Glomerular endothelial cell (primary cell): ENCODE measurements at places on chromosomes 13 and 19. TPM values are rescaled to one million over a fixed set of nuclear protein-coding genes. Genes with fewer than 3 reads are reported as not detected.

Gene CEACAM20
- total RNA-seq, result not detected in 2 replicates

DNA sequence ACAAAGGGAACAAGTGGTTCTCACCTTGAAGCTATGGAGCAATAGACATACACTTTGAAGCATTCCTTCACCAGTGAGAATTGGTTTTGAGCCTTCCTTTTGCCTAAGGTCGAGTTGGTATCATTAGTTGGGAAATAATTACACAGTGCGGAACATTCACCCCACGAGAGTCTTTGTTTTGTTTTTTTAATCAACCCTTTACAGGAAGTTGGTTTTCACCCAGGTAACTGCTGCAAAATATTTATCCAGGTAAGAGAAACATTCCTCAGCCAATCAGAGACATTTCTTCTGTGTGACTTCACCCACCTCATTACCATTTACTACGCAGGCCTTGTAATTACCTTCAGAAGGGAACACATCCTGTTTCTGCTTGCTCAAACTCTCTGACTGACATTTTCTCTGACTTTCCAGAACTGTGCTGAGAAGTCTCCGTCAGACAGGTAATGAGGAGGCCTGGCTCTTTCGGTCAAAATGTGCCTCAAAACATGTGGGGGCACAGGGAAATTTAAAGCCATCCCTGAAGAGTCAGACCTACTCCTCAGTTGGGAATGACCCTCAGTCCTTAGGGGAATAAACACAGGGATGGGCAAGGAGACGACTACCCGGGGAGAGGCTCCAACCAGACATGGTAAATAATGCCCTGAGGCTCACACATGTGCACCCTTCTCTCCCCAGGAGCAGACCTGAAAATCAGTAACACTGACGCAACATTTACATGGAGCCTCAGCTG is 22.7 kb upstream of the SERP2 start:
- DNase-seq, result no peak

Gene MEDAG
- total RNA-seq, result 1.3 and 2.2 TPM in 2 replicates

DNA sequence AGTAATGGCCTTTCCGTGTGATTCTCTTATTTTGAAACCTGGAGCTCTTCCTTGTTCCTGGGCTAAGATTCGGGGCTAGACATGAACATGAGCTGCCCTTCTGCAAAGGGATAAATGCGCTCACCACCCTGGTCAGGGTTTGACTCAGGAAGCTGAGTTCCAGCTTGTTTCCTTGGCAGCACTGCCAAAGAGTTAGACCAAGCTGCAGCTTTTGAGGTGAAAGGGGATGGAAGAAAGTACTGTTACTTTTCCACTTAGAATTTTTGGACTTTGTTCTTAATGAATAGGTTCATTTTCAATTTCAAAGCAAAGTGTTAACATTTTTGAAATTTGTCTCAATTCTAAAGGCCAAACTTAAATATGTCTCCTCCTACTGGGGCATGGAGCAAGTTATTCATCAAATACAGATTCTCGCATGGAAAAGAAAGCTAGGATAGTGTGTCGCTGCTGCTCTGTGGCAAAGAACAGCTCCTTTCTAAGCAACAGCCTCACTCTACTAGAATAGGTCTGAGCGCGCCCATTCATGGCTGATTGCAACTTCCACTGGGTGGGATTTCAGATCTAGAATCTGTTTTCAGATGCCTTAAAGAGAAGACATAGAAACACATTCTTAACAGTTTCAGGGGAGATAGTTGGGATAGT is 2.2 kb downstream of the RGCC start:
- DNase-seq, result no peak

Gene ZNF497
- total RNA-seq, result 0.58 and 1.2 TPM in 2 replicates

Gene KLK10
- not detected in 2 replicates for total RNA-seq

DNA sequence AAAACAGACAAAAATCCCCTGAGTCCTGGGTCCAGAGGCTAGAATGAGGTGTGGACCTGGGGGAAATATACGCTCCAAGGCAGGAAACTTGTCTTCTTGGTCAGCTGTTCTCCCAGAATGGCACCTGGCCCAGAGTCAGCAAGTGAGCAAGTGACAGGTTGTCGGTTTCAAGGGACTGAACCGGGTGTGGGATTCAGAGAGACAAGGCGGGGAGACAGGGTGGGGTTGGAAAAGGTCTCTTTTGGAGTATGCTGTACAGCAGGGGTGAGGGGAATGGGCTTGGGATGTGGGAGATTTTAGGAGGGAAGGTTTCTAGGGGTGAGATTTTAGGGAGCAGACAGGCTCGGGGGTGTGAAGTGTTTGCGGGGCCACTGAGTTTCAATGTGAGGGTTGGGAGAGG is 83.3 kb downstream of the RYR1 start:
- no peak for DNase-seq

GRCh38 chr13:50677687-50678463 is 165.6 kb downstream of the DLEU7 start:
- no peak for DNase-seq

- DNase-seq, result no peak
These were observed 755.5 kb downstream of the SLITRK5 start for GRCh38 chr13:88426661-88427060.

GRCh38 chr13:54196684-54197083 is 1168.1 kb downstream of the OLFM4 start:
- no peak for DNase-seq

DNA sequence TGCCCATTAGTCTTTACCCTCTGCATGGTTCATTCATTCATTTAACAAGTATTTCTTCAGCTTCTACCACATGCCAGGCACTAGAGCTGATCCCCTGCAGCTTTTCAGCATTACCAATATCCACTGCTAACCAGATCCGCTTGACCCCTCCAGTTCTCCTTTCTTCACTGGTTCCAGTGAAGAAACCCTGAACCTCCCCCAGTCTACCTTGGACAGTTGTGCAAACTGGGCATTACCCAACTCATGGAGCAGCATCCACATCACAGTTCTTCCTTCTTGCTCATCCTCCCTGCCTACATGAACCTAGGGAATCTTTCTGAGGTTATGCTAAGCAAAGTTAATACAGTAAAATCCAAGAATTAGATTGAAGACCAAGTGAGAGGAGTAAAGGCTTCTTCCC is 78.7 kb upstream of the SERP2 start:
- DNase-seq, result no peak

DNA sequence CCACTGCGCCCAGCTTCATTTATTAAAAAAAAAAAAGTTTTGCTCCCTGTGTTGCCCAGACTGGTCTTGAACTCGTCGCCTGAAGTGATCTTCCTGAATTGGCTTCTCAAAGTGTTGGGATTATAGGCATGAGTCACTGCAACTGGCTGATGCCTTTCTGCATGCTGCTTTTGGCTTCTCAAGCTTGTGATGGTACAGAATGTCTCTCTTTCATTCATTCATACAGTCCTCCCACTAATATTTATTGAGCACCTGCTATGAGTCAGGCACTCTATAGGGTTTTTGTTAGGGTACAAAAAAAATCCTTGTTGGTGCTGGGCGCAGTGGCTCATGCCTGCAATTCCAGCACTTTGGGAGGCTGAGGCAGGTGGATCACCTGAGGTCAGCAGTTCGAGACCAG is 9.0 kb downstream of the TSPAN16 start:
- no peak for DNase-seq

DNA sequence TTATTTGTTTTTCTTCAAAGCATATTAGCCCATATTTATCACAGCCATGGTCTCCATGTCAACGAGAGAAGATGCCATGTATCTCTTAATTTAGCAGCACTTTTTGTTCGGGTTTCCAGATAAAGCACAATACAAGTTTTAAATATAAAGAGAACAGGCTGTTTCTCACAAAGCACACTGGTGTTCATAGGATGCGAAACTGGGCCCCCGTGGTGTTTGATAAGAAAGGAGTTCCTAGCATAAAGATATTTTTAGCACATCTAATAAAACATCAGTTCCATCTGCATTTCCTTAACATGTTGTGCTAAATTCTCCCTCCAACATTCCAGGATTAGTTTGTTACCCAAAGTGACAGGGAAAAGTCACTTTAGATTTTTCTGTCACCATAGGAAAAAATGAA is 72.4 kb upstream of the EDNRB start:
- no peak for DNase-seq

DNA sequence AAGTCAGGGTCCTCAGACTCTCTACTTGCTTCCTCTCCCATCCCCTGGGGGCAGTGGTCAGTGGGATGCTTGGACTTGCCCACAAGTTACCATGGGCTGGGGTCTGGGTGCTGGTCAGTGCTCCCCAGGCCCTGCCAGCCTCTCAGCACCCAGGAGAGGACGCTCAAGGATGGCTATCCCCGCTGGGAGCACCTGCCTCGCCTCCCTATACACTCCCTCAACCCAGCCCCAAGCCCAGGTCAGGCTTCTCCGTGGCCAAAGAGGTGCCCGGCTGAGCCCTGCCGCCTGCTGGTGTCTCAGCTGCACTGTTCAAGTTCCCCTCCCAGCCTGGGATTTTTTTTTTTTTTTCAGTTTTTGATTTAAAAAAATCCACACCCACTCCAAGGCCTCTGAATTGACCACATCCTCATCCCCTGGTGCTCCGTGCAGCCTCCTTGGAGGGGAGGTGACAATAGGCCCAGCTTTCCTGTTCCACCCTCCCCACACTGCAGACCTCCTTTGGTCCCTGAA is 10.8 kb downstream of the F2RL3 start:
- DNase-seq, result no peak

GRCh38 chr19:12703046-12703445 is 6.6 kb upstream of the FBXW9 start:
- no peak for DNase-seq

DNA sequence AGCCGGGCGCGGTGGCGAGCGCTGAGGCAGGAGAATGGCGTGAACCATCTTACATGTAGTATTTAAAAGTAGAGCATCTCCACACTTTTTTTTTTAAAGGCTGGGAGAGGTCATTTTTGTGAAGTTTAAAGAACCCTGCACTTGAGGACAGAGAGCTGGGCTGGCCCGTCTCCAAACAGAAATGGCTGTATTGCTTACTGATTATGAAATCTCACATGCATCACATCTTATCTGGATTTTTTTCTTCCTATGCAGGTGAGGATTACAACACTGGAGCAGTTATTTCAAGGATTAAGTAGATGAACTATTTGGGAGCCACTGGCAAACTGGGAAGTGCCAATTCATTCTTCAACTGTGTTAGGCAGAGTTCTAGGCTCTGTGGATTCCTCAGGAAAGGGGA is 59.5 kb downstream of the TEX26 start:
- DNase-seq, result no peak

DNA sequence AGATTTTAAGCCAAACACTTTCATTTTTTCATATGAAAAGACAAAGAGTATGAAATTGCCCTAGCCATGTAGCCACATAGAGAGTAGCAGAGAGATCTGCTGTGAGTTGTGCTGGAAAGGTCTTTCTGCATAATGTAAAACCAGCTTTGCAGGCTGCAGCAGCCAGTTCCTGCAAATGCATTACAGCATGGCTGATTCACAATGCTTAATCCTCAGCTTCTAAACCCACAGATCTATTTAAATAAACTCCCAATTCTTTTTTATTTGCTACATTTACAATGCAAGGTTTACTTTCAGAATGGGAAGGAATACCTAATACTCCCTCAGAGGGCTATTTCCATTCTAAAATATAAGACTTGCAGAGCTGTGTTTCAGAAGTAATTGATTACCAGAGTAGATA is 185.6 kb upstream of the STARD13 start:
- DNase-seq, result no peak

DNA sequence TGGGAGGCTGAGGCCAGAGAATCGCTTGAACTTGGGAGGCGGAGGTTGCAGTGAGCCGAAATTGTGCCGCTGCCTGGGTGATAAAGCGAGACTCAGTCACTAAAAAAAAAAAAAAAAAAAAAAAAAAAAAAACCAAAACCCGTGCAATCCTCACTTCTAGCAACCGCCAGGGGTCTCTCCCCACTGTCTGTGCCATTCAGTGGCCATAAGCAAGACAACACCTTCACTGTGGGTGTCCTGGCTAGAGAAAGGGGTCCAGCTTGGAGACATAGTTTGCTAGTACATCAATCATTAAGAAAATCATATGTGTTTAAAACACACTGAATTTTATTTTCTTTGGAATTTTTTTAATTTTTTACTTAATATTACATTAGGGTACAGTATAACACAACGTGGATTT is 68.2 kb downstream of the RASL11A start:
- DNase-seq, result no peak

Gene LIPE
- total RNA-seq, result 9.3 and 10.7 TPM in 2 replicates

DNA sequence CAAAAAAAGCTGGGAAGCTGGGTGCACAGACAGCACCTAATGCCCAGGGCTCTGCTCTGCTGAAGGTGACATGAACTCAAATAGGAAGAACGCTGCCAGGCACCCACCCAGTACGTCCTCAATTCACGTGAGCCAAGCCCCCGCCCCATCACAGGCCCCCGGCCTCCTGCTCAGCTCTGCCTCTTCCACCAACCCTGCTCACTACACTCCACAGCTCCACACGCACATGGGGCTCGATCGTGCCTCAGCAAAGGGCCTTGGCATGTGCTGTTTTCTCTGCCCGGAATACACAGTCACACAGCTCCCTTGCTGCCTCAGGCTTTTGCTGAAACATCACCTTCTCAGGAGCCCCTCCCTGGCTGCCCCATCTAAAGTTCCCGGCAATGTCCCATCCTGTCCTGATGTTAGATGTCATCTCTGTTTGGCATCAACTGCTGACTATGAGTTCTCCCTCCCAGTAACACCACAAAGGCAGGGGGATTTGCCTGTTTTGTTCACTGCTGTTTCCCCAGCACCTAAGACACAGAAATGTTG is 2.3 kb downstream of the ATP13A1 start:
- no peak for DNase-seq

Gene VSTM1
- not detected in 2 replicates for total RNA-seq

Gene ZNF296
- total RNA-seq, result 0.53 and 0.78 TPM in 2 replicates

Gene PRSS57
- 2.2 TPM in 1 of 2 replicates, not detected in the other for total RNA-seq

Gene STOML3
- not detected in 2 replicates for total RNA-seq

GRCh38 chr13:111662451-111662850 is 342.0 kb downstream of the TEX29 start:
- DNase-seq, result no peak

DNA sequence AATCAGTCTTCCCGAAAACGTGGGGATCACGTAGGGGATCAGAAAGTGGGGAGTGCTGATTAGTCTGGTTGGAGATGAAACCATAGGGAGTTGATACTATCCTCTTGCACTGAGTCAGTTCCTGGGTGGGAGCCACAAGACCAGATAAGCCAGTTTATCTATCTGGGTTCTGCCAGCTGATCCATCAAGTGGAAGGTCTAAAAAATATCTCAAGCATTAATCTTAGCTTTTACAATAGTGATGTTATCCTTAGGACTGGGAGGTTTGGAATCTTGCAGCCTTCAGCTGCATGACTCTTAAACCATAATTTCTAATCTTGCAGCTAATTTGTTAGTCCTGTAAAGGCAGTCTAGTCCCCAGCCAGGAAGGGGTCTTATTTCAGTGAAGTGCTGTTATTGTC is 2474.2 kb downstream of the PCDH9 start:
- no peak for DNase-seq

Gene PLD3
- total RNA-seq, result 505 and 567 TPM in 2 replicates

Gene C13orf46
- 2.5 and 4.1 TPM in 2 replicates for total RNA-seq

- no peak for DNase-seq
These were observed 2.1 kb upstream of the CDX2 start for GRCh38 chr13:27971236-27971645.

GRCh38 chr13:102763741-102764140 is 9.8 kb downstream of the TEX30 start:
- DNase-seq, result no peak

Gene TBCB
- total RNA-seq, result 246 and 286 TPM in 2 replicates
